ENCODE measurements at places on chromosomes 7 and 10.
A peak's percentile ranks its signal among the peaks of the same experiment; 100 is the strongest.

GRCh38 chr10:126421756-126422256, 33.5 kb upstream of the ADAM12 start:
- peak; percentile 99 for DNase-seq

DNA sequence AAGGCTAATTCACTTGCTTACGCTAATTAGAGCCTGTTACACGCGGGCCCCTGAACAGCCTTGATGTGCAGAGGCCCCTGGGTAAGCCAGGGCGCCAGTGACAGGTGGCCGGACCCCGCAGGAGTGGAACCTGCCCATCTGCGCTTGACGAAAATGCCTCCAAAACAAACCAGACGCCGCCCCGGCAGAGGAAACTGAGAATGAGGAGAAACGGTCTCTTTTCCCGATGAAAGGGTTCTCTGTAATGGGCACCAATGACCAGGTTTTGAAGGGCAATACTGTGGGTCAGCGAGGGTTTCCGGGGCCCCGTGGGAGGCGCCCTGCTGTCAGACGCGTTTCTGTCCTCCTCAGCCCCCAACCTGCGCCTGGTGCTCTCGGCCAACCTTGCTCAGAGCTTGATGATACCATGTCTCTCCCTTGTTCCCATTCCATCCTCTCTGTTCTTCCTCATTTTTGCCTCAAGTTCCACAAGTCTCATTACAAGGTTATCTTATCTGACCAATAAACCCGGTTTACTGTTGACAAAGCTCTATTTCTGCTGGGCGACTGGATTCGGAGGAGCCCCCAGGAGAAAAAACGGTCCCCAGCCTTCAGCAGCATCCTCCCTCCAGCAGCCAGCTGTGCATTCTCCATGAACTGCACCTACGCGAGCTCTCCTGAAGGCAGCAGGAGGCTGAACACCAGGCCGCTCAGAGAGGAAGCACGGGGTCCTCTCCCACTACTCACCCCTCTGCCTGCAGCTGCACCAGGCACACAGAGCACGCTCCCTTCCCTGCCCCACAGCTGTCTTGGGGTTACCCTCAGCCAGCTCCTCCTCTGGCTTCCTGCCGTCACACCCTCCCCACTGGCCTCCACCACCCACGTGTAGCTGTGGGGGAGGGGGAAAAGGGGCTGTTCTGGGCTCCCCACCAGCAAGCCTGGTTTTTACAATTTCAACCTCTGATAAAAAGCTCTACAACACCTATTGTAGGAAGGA, 202.0 kb downstream of the MAD1L1 start:
- DNase-seq, result no peak

DNA sequence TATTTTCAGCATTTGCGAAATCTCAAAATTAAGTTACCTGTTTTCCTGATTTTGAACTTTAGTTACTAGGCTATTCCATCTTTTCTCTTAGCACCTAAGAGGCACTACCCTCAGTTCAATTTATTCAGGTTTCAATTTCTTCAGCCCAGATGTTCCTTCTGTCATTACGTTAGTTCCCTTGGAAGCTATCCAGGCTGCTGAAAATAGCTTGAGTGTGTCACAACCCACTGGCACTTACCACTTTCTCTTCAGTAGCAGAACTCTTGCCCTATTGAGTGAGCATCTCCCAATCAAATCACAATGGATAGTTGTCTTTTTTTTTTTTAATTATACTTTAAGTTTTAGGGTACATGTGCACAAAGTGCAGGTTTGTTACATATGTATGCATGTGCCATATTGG, 332.7 kb upstream of the LRGUK start:
- DNase-seq, result peak; percentile 44

GRCh38 chr10:117364110-117364960, 10.9 kb downstream of the PDZD8 start:
- DNase-seq, result no peak

GRCh38 chr10:24469993-24470392, 253.7 kb downstream of the ARHGAP21 start:
- no peak for DNase-seq

DNA sequence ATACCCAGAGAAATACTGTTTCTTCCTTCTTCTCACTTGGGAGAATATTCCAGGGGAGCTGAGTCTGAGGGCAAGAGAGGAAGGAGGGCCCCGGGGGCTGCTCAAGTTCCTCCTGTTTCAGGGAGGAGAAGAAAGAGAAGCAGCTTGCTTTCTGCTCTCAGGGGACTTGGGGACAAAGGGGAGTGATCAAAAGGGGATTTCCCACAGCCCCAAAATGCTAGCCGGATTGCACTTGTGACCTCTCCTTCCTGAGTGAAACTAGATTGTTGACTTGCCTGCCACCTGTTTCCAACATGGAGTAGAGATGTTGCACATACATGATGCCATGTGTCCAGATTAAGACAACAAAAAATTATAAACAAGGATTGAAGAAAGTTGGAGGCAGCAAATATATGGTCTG, 28.7 kb upstream of the PDCD4 start:
- no peak for DNase-seq

DNA sequence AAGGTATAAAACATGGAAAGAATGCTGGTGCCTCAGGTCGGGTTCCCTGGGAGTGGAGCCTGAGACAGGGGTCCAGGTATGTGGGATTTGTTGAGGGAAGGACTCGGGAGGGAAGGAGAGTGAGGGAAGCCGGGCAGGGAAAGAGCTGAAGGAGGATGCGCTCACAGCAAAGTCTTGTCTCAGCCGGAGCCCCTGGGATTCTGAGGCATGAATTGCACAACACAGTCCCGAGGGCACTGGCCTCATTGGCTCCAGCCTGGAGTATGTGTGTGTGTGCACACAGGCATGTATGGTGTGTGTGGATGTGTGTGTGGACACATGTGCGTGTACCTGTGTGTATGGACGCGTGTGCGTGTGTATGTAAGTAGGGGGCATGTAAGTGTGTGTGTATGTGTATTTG, 87.4 kb downstream of the WDFY4 start:
- no peak for DNase-seq

DNA sequence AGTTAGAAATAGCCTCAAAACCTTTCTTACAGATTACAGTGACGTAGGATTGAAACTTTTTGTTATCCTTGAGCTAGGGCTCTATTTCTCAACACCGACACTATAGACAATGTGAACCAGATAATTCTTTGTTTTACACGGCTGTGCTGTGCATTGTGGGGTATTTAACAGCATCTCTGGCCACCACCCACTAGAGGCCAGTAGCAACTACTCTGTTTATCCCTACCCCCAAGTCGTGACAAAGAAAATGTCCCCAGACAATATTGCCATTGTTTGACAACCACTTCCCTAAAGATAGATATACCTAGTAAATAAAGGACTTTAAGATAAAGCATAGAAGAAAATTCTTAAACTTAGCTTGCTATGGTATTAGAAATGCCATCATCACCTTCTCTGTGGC, 359.6 kb downstream of the ARL4A start:
- no peak for DNase-seq

- DNase-seq, result no peak
These were observed 105.5 kb upstream of the TMEM72 start for GRCh38 chr10:44805466-44806210.

- DNase-seq, result peak; percentile 42
These were observed 70.2 kb downstream of the HTR7 start for GRCh38 chr10:90787393-90788198.

- DNase-seq, result no peak
These were observed 48.1 kb downstream of the PARD3 start for GRCh38 chr10:34766811-34767494.

- peak; percentile 96 for DNase-seq
These were observed 100.0 kb upstream of the EGR2 start for GRCh38 chr10:62916141-62916603.

DNA sequence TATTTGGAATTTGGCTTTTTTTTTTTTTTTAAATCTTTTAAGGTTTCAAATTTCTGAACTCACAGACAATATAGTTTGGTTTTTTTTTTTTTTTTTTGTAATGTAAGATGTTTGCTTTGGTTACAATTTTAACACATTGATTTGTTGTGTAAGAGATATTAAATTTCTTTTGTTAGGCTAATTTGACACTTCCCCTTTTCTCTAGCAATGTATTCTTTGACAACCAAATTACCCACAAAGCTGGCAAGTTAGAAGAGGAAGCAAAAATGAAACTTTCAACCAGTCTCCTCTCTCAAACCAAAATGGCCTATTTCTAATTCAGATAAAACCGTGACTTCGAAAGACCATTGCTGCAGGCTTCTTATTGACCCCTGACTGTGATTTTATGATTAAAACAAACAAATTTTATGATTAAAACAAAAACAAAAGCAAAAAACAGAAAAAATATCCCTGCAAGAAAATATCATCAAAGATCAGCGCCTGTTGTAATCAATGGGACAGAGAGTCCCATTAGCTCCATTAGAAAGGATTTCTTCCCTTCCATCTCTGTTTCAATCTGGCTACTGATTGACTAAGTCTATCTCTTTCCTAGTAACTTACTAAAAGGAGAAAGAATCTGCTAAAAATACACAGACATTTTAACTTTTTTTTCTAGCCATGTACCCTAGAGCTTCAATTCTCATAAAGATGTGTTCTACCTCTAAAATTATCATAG, 489.2 kb downstream of the MDFIC start:
- DNase-seq, result no peak

DNA sequence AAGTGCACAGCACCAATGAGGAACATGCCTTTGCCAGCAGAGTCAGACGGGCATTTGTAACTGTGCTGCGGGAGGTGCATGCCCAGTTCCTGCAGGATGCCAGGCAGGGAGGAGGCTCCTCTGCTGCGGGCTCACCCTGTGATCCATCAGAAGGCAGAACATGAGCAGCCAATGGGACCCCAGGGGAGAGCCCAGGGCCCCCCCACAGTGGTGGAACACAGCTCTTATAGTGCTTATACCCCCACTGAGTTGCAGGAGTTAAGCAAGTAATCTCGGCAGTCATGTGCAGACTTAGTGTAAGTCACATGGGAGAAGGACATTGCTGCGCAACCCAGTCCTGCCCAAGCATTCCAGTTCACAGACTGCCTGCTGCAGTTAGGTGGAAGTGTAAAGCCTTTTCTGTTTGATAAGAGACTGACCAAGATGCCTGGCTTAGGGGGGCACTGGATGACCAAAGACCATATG, 120.3 kb upstream of the TMEM106B start:
- no peak for DNase-seq

- no peak for DNase-seq
These were observed 4.9 kb upstream of the CHST12 start for GRCh38 chr7:2398506-2398905.

DNA sequence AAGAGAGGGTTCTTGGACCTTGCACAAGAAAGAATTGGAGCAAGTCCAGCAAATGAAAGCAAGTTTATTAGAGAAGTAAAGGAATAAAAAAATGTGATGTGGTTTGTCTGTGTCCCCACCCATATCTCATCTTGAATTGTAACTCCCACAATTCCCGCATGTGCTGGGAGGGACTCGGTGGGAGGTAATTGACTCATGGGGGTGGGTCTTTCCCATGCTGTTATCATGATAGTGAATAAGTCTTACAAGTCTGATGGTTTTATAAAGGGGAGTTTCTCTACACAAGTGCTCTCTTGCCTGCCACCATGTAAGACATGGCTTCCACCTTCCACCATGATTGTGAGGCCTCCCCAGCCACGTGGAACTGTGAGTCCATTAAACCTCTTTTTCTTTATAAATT, 39.2 kb upstream of the FZD9 start:
- DNase-seq, result no peak

GRCh38 chr10:73900064-73900463, 10.9 kb upstream of the PLAU start:
- DNase-seq, result no peak

DNA sequence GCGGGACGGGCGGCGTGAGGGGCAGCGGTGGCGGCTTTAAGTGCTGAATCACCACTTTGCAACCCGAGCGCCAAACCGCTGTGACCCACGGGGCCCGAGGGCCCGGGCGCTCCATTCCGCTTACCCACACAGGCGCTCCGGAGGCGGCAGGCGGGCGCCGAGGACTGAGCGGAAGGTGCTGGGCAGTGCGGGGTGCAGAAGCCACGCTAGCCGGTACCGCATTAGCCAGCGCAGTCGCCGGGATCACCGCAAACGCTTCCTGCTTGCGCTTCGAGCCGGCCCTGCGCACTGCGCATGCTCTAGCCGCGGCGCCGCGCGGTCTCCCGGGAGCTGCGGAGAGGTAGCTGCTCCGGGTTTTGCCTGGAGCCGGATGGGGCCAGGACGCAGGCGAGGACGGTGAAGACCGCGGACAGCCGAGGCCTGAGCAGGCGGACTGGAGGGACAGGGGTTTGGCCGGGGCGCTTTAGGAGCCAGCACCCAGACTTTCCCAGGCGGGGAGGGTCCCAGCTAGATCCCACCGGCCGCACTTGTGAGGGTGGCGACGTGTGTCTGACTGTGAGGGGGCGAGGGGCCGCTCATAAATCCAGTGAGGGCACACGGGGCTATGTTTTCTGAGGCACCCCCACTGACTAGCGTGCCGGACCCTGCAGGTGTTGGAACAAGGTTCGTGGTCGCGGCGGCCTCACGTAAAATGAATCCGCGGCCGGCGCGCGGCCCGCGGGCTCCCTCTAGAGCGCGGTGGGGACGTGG, at the start of gene IDE:
Gene IDE, minus strand, starts transcription at position 296 of the 750 bp plus-strand sequence. Its CDS starts 74 bp downstream, at position 222.
- peak; percentile 82 for DNase-seq

- no peak for DNase-seq
These were observed 63.1 kb downstream of the BMPR1A start for GRCh38 chr10:86819567-86819966.

DNA sequence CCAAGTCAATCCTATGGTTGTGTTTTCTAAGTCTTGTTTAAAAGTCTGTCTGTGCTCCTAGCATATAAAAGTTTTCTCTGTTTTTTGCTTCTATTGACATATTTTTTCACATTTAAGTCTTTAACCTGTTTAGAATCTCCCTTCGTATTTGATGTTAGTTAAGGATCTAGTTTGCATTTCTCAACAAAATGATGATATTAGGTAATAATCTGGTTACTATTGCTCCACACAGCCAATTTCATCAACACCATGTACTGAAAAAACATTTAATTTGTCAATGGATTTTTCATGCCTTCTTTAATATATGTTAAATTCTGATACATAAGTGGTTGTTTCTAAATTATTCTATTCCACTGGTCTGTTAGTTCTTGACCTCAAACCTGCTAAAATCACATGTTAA, 17.5 kb upstream of the TSGA13 start:
- DNase-seq, result no peak

GRCh38 chr7:34317039-34317438, 341.0 kb upstream of the NPSR1 start:
- DNase-seq, result no peak

- peak; percentile 22 for DNase-seq
These were observed 18.0 kb downstream of the RBAK start for GRCh38 chr7:5063698-5064097.

DNA sequence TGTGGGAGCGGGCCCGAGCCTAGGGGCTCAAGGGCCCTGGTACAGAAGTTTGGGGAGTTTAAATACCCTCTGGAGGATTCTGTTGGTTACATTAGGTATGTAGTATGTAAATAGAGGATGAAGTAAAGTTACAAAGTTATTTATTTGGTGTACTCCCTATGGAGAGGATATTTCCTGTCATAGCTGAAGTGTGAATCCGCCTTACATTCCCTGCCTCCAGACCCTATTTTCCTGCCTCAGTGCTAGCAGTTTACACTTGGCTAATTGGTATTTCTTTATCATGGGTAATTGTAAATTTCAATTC, 60.6 kb upstream of the KLF14 start:
- DNase-seq, result no peak

GRCh38 chr10:125679436-125679835, 3.5 kb downstream of the TEX36 start:
- no peak for DNase-seq

- no peak for DNase-seq
These were observed 224.7 kb upstream of the SH2B2 start for GRCh38 chr7:102061981-102062390.

- no peak for DNase-seq
These were observed 22.7 kb upstream of the GTF2IRD1 start for GRCh38 chr7:74430961-74431466.

GRCh38 chr7:84492098-84493034, 297.8 kb upstream of the SEMA3A start:
- peak; percentile 69 for DNase-seq

- no peak for DNase-seq
These were observed 81.3 kb upstream of the SFMBT2 start for GRCh38 chr10:7491949-7492659.

Measured in fibroblast of mammary gland (primary cell).